Transverse colon (tissue), 4 donors: ENCODE measurements at places on chromosomes 11 and 22. TPM values are rescaled to one million over a fixed set of nuclear protein-coding genes. Genes with fewer than 3 reads are reported as not detected.

GRCh38 chr22:20953668-20954500 is 13.2 kb upstream of the AIFM3 start:
- peak overlapping the region; percentile 93 for H3K27ac ChIP-seq
- H3K36me3 ChIP-seq: no peaks in the 10 kb centered on the region
- no peaks in the 10 kb centered on the region for H3K27me3 ChIP-seq
- H3K4me1 ChIP-seq: peaks cover 65% of the 10 kb centered on the region

DNA sequence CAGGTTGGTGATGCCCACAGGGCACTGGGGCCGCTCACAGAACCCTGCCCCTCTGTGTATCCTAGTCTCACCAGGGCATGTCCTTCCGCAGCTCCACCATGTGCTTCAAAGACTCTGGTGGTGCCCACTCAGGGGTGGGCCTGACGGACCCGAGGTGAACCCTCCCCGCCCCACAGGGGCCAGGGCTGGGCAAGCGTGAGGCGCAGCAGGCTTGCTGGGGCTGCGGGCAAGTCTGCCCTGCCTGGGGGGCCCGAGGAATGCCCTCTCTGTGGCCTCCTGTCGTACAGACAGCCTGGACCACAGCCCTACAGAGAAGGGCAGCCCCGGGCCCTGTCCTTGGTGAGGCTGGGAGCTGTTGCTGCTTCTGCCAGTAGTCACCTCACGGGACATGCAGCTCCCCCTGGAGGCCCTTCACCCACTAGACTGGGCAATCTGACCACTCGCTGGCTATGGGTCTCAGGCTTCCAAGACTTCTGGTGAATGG is 40.2 kb downstream of the TBX1 start:
- no peaks in the 10 kb centered on the region for H3K36me3 ChIP-seq
- H3K4me1 ChIP-seq: no peaks in the 10 kb centered on the region
- H3K27ac ChIP-seq: no peak overlapping the region

DNA sequence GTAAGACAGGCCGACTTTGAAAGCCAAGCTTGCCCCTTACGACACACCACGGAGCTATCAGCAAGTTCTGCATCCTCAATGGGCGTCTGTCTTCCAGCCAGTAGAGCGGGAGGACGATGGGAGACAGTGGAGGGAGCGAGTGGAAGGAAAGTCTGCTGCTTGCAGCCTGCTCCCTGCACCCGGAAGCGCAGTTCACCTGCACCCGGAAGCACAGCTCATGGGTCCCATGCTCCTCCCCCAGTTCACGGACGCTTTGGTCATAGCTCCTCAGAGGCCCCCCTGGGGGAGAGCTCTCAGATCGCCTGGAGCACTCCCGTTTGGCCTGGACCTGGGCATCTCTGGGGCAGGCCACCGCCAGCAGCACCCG is 51.3 kb downstream of the FBLN1 start:
- no peak overlapping the region for H3K4me3 ChIP-seq
- peaks cover 37% of the 10 kb centered on the region for H3K4me1 ChIP-seq
- no peak for DNase-seq
- peak overlapping the region; percentile 88 for H3K27ac ChIP-seq
- no peaks in the 10 kb centered on the region for H3K27me3 ChIP-seq

- no peaks in the 10 kb centered on the region for H3K27me3 ChIP-seq
- no peak for DNase-seq
- H3K4me3 ChIP-seq: no peak overlapping the region
- H3K4me1 ChIP-seq: no peaks in the 10 kb centered on the region
Measured at GRCh38 chr11:40030867-40031266, 1428.6 kb downstream of the LRRC4C start.

DNA sequence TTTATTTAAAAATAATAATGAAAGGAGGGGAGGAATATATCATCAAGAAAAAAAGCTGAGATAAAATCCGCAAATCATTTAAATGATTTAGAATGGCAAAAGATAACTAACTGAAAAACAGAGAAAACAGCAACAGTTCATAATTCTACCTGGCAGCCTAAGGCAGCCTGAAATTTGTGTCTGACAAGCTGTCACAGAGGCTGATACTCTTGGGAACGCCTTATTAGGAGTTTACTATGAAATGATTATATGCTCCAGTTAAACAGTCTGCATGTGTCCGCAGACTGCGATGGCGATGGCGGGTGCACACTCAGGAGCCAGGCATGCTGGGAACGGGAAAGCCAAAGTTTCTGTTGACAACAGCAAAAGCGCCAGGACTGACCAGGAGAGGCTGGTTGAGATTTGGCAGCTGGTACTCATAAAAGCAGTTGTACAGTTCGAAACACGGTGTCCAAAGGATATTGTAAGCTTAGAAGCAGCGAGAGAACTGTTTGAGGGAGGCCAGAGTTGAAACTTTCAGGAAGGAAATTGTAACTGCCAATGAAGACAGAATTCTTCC is 172.9 kb upstream of the MPPED2 start:
- no peak overlapping the region for H3K27ac ChIP-seq
- no peaks in the 10 kb centered on the region for H3K4me1 ChIP-seq
- no peak for DNase-seq
- H3K36me3 ChIP-seq: no peaks in the 10 kb centered on the region
- no peak overlapping the region for H3K4me3 ChIP-seq

DNA sequence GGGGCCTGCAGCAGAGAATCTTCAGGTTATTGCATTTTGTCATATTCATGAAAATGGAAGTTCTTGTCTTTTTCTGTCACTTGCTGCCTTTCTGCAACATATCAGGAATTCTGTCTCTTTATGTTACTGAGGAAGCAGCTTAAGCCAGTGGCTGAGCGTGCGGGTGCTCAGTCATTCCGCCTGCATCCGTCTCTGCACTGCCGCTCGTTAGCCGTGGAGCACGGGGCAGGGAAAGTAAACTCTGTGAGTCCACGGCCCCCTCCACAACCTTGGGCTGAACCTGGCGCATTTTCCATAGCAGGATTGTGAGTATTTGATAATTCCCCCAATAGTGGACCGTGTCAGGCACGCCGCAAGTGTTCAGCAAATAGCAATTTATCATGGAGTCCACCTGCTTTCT is 1007.7 kb downstream of the BRD1 start:
- DNase-seq: no peak
- H3K27ac ChIP-seq: no peak overlapping the region
- H3K27me3 ChIP-seq: peaks cover 3% of the 10 kb centered on the region
- no peak overlapping the region for H3K4me3 ChIP-seq

GRCh38 chr11:120564573-120565311 is 53.2 kb downstream of the GRIK4 start:
- peak overlapping the region; percentile 34 for H3K4me3 ChIP-seq
- H3K27me3 ChIP-seq: peaks cover 84% of the 10 kb centered on the region
- no peak overlapping the region for H3K27ac ChIP-seq
- DNase-seq: no peak
- H3K4me1 ChIP-seq: peaks cover 12% of the 10 kb centered on the region

DNA sequence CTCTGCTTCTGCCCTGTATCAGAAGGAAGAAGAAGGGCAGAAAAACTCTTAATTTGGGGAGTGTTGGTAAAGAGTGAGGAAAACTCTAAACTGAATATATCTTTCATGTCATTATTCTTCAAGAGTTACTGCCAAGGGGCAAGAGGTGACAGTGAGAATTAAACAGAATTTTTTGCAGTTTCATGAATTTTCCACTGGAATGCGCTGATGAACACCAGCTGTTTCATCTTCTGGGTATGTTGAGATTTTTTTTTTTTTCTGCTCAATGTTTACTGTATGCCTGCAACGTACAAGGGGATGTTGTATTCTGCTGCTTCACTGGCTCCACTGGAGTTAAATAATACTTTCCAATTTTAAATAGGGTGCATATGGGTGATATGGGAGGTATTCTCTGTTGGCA is 117.8 kb downstream of the FAM76B start:
- no peaks in the 10 kb centered on the region for H3K4me1 ChIP-seq
- no peaks in the 10 kb centered on the region for H3K36me3 ChIP-seq
- DNase-seq: no peak
- H3K4me3 ChIP-seq: no peak overlapping the region
- H3K27ac ChIP-seq: no peak overlapping the region

GRCh38 chr11:28679795-28680468 is 571.7 kb downstream of the METTL15 start:
- no peaks in the 10 kb centered on the region for H3K4me1 ChIP-seq
- H3K4me3 ChIP-seq: no peak overlapping the region
- no peak overlapping the region for H3K27ac ChIP-seq
- no peak for DNase-seq

DNA sequence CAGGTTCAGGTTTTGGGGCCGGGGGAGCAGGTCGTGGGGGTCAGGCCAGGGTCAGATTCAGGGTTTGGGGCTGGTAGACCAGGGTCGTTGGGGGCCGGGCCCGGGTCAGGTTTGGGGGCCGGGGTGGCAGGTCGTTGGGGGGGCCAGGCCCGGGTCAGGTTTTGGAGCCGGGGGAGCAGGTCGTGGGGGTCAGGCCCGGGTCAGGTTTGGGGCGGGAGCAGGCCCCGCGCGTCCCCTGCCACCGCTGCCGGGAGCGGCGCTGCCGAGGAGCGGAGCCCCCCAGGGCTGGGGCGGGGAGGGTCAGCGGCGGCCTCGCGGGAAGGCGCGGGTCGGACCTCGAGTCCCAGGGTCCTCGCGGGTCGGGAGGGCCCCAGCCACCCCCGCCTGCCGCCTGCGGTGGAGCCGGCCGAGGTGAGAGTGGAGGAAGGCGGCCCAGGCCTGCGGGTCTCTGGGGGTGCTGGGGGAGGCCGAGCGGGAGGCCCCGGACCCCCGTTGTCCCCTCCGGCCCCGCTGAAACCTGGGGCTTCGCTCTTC is 535 bp downstream of the TRABD start:
- peaks cover 36% of the 10 kb centered on the region for H3K4me1 ChIP-seq
- peak overlapping the region; percentile 80 for H3K4me3 ChIP-seq
- H3K27ac ChIP-seq: peak overlapping the region; percentile 82
- no peak for DNase-seq

- H3K4me3 ChIP-seq: no peak overlapping the region
- H3K27ac ChIP-seq: no peak overlapping the region
- no peaks in the 10 kb centered on the region for H3K4me1 ChIP-seq
- H3K36me3 ChIP-seq: no peaks in the 10 kb centered on the region
Measured at GRCh38 chr11:105456950-105457349, 152.9 kb upstream of the GRIA4 start.

GRCh38 chr22:34798605-34799004 is 267.4 kb upstream of the ISX start:
- no peak for DNase-seq
- H3K4me1 ChIP-seq: peaks cover 5% of the 10 kb centered on the region
- H3K36me3 ChIP-seq: no peaks in the 10 kb centered on the region
- no peaks in the 10 kb centered on the region for H3K27me3 ChIP-seq

DNA sequence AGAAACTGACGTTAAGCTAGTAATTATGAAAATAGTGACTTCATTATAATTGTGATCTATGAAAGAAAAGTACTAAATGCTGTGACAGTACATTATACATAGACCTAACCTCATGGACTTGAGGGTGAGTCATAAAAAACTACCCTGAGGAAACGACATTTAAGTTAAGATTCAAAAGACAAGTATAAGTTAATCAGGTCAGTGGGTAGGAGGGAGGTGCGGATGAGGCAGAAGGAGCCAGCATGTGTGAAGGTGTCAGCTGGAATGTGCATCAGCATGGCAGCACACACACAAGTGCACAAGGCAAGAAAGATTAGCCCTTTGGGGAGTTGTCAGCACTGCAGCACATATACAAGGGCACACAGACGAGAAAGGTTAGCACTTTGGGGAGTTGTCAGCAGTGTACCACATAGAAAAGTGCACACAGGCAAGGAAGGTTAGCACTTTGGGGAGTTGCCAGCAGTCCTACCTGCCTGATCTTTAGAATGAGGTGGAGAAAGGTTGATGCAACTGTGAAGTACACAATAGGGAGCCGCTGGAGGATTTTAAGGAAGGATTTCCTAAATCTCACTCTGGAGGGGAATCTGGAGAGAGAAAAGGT is 31.6 kb upstream of the CAVIN3 start:
- H3K27me3 ChIP-seq: no peaks in the 10 kb centered on the region
- H3K4me1 ChIP-seq: no peaks in the 10 kb centered on the region
- H3K4me3 ChIP-seq: no peak overlapping the region
- no peak overlapping the region for H3K27ac ChIP-seq
- H3K36me3 ChIP-seq: no peaks in the 10 kb centered on the region

DNA sequence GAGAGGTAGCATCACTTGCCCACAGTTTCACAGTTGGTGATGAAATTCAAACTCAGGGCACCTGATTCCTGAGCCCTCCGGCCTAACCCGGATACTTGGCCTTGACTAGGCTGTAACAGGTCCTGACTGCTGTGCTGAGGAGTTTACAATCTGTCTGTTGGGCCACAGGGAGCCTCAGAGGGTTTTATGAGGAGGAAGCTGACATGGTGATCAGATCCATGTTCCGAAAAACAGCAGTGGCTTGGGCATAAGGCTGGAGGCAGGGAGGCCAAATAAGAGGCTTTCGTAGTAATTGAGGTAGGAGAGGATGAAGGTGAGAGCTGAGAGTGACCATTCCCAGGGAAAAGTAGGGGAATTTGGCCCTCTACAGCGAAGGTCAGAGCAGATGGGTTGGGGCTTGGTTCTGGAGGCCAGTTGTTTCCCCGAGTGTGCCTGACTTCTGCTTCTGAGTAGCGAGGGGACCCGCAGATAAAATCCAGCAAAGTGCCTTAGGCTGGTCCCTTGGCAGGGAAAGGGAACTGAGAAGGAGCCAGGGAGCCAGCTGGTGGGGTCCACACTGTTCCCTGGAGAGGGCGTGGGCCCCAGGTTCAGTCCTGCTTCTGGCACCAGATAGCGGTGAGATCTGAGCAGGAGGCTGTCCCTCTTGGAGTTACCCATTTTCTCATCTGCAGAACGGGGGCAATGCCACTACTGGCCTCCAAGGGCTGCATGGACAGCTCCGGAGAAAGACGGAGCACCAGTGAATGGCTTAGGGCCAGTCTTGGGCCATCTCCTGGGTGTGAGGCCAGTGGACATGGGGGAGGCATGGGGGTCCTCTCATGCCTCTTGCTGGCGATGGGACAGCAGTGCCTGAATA is 6.5 kb downstream of the PRDM11 start:
- H3K36me3 ChIP-seq: no peaks in the 10 kb centered on the region
- H3K27me3 ChIP-seq: no peaks in the 10 kb centered on the region
- no peak for DNase-seq
- peaks cover 18% of the 10 kb centered on the region for H3K4me1 ChIP-seq

- no peaks in the 10 kb centered on the region for H3K4me1 ChIP-seq
- DNase-seq: no peak
- no peaks in the 10 kb centered on the region for H3K27me3 ChIP-seq
- H3K36me3 ChIP-seq: no peaks in the 10 kb centered on the region
- H3K4me3 ChIP-seq: no peak overlapping the region
Measured at GRCh38 chr11:21069909-21070308, 400.5 kb downstream of the NELL1 start.

The MRGPRX3 gene
- total RNA-seq: not detected

The IFITM10 gene
- total RNA-seq: 1.4 TPM

The SLC22A9 gene
- total RNA-seq: not detected

The PTGDR2 gene
- total RNA-seq: 36.6 TPM

The NLRP10 gene
- total RNA-seq: not detected

The SCN2B gene
- total RNA-seq: not detected

The HEPACAM gene
- total RNA-seq: not detected

The BTBD18 gene
- total RNA-seq: not detected
